NCI-H524 (cell line): ENCODE measurements at places on chromosomes 4 and X.

- DNase-seq: no peak
Measured at GRCh38 chr4:181536196-181536746, 706.9 kb upstream of the TENM3 start.

GRCh38 chrX:68889249-68889648, 60.4 kb downstream of the EFNB1 start:
- DNase-seq: no peak

- DNase-seq: peak; percentile 30
Measured at GRCh38 chrX:10597871-10598270, 22.5 kb downstream of the MID1 start.

DNA sequence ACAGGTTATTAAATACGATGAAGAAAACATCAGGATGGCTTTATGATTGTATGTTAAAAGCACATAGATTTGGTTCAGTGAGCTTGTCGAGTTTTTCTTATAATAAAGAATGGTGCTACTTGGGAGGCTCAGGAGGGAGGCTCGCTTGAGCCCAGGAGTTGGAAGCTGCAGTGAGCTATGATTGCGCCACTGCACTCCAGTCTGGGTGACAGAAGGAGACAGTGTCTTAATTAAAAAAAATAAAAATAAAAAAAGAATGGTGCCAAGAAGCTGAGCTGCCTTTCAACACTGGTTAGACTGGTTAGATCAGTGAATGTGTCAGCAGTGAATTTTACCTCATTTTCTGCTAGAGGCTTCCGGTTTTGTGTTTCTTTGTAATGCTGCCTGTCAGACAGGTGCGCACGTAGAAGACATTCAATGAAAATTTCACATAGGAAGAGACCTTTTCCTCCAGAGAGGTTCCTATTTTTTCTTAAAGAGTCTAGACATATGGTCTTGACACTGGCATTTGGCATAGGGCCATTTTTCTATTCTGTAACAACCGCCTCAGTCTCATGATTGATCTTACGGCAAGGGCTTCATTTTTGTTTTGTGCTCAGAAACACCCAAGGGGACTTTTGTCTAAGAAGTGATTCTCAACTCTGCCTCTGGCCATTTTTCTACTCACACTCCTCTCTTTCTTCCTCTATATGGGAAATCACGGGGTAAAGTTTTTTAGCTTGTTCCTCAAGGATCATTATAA, 15.0 kb upstream of the ARSF start:
- peak; percentile 25 for DNase-seq

- DNase-seq: no peak
Measured at GRCh38 chrX:7503251-7503650, 339.7 kb upstream of the VCX start.

DNA sequence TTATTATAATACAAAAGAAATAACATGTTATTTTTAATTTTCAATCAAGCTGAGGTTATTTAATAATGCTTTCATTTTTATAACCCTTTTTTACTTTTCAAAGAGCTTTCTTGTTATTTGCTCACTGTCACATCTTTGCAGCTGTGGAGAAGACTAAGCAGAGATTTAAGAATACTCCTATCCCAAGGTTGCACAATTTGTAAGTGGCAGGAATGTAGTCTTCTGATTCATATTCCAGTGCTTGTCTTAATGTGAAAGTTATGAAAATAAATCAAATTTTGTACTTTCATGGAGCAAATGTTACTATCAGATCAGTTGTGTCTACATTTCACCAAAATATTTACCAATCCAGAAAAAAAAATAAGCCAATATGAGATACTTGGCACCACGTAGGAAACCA, 86.6 kb downstream of the DDIT4L start:
- no peak for DNase-seq

- DNase-seq: no peak
Measured at GRCh38 chr4:37561803-37562207, 124.4 kb downstream of the RELL1 start.

DNA sequence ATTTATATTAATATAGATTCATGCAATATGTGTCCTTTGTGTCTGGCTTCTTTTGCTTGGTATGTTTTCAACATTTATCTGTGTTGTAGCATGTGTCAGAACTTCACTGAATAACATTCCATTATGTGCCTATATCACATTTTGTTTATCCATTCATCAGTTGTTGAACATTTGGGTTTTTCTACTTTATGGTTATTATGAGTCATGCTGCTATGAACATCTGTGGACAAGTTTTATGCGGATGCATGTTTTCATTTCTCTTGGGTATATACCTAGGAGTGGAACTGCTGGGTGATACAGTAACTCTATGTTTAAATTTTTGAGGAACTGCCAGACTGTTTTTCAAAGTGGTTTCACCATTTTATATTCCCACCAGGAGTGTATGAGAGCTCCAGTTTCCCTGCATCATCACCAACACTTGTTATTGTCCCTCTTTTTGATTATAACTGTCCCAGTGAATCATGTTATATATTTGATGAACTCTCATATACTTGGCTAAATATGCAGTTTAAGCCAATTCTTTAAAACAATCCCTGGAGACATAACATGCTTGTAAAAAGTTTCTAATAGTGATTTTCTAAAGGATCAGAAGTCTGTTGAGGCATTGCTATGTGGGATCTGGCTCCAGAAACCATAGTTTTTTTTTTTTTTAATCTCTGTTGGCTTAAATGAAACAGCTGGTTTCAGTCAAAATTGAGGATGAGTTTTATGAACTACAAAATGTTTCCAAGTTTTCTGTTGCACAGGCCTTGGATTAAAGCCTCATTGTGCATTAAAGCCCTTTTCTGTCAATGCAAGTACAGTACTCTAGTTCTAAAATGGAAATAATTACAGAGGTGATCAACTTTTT, 21.6 kb upstream of the REPS2 start:
- no peak for DNase-seq

DNA sequence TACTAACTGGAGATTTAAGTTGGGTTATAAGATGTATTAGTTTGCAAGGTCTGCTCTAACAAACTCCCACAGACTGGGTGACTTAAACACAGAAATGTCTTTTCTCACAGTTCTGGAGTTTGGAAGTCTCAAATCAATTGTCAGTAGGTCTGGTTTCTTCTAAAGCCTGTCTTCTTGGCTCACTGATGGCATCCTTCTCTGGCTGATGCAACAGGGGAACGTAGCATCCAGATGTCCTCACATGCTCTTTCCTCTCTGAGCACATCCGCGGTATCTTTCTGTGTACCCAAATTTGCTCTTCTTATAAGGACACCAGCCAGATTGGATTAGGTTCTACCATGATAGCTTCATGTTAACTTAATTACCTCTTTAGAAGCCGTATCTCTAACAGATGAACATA, 63.2 kb upstream of the BMP3 start:
- DNase-seq: no peak

- DNase-seq: no peak
Measured at GRCh38 chrX:49934148-49934547, 11.8 kb downstream of the CLCN5 start.
